ENCODE measurements at places on chromosomes 1 and 21.

GRCh38 chr21:45029948-45030681 is 44.3 kb upstream of the ADARB1 start:
- no peak for DNase-seq

GRCh38 chr1:56442290-56442877 is 137.0 kb downstream of the PLPP3 start:
- DNase-seq, result no peak

GRCh38 chr1:209618756-209619420 is 33.3 kb downstream of the LAMB3 start:
- peak; percentile 43 for DNase-seq

DNA sequence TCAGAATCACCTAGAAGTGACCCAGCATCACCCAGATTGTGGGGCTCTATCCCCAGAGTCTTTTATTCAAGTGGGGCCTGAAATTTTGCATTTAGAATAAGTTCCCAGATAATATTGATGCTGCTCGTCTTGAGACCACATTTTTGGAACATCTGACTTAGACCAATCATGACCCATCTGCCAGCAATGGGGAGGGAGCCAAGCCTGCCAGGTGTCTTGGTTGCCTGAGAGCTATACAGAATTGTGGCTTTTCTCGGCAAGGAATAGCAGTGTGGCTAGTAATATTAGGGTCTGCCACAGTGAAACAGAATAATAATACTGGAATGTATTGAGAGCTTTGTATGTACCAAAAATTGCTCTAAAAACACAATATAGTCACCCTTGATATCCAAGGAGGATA is 31.1 kb upstream of the RGS8 start:
- no peak for DNase-seq

DNA sequence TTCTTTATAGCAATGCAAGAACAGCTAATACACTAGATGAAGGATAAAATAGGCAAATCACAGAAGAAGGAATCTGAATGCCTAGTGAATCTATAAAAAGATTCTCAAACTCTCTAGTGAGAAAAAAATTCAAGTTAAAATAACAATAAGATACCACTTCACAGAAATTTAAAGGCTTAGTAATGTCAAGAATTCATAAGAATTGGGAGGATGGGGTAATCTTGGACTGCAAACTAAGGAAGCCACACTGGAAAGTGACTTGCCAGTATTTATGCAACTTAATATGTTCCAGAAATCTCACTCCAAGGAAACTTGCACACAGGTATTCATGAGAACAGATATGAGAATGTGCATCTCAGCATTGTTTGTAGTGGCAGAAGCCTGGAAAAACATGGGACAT is 38.9 kb upstream of the PRRC2C start:
- no peak for DNase-seq
